ENCODE measurements at places on chromosomes 1 and 21.

GRCh38 chr1:212215910-212216309 lies 69.3 kb upstream of the PPP2R5A start:
- DNase-seq = no peak

DNA sequence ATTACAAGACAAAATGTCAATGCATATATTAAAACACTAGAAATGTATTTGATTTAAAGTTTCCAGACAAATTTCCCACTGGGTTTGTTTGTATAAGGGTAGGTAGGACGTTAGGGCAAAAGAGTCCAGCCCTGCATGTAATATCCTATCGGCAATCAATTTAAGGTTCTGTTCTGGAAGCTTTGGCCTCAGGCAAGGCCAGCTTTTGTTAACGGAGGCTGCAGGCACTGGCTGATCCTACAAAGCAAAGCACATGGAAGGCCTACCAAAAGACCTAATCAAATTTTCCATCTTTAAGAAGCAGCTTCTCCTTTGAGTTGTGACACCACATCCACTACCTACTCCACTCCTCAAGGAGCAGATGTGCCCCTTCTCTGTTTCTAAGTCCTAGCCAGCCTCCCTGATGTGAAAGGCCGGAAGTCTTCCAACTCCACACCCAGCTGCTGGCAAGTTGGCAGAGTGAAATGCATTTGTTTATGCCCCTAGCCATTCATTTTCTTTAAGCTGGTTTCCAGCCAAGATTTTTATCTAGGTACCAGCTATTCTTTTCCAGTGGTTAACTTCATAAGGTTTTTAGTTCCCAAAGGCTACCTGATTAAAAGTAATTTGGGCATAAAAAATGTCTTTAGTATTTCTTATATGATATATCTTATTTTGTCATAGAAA lies 452.6 kb downstream of the PTBP2 start:
- no peak for DNase-seq

- no peak for DNase-seq
Observed at GRCh38 chr21:25133939-25134338, 473.3 kb downstream of the MRPL39 start.

- DNase-seq = no peak
Observed at GRCh38 chr1:25487628-25488027, 55.8 kb upstream of the LDLRAP1 start.

DNA sequence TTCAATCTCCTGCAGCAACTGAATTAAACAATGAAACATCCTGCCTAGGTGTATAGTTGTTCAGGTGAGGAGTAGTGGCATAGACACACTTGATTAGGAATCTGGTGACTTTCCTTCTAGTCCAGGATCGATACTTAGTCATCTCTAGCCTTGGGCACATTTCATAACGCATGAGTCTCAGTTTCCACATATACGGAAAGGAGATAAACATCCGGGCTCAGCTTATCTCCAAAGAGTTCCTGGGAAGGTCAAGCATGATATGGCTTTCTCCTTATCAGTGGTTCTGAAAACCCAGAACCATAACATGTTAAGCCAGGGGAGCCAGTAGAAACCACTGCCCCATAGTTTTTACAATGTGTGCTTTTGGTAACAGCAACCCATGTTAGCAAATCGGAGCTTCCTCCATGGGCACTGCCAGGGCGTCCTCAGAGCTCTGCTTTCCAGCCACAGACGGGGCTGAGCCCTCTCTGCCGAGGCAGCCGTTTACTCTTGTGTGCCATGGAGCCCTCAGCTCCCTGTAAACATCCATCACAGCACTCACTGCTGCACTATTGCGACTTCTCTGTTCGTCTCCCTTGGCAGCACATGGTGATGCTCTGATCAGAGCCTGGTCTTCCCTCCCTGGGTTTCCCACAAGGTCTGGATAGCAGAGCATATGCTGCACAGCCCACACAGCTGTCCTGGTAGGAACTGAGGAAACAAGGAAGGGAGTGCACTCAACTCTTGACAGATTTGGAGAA lies 34.6 kb downstream of the RUNX1 start:
- no peak for DNase-seq

DNA sequence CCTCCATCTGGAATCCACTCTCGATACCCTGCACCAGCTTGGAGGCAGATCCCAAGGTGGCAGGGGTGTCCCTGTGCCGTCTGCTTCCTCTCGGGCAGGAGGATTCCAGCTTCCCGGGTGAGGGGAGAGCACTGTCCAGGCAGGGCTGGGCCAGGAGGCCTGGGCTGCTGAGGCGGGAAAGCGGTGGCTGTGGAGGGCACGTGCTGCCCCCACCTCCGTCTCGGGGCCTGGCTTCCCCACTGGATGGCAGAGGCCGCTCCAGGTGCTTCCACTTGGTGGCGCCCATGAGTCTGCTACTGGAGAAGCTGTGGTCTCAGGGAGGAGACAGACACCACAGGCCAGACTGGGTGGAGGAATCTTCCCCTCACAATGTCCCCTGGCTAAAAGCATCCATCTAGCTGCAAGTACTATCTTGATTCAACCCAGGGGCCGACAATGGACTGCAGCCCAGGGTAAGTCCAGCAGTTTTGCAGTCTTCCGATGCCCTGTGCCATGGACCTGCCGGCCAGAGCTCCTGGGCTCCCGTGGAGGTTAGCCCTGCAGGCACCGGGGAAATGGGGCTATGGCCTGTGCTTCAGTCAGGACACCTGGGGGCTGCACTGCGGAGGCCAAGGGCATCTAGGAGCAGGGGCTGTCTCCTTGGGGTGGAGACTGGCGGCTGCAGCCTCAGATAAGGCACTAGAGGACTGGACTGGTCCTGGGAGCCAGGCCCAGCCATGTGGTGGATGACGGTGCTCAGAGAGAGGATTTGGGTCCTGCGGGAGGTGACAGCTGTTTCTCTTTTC lies 41.3 kb upstream of the EIF4G3 start:
- DNase-seq = no peak

DNA sequence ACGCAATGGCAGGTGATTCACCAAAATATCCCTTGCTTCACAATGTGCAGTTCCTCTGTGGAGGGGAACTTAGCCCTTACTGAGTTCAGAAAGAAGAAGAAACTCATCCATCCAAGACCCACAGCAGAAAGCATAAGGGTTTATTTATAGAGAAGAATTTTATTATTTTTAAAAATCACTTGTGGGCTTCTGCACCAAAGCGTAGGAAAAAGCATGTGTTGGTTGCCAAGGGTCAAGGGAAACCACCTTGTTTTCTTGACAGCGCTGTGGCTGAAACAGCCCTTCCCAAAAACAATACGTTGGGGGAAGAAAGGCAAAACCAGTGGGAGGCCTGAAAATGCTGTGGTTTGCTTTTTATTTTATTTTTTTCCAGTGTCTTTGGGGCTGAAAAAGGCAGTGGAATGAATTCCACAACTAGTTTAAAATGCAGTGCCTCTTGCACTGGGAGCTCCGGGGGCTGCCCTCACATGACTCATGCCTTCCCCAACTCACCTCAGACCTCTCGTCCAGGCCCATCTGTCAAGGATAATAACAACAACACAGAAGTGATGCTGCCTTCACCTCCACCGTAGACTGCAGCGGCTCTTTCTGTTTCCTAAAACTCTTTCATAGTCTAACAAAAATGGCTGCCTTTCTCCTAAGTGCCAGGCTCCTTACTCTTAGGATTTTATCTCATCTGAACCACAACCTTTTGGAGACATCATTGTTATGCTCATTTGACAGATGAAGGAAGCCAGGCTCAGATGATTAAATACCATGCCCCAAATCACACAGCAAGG lies 224.2 kb upstream of the JUN start:
- no peak for DNase-seq
